CD4-positive, alpha-beta T cell treated with Interleukin-2 at 100 ng/mL for 4 hours (primary cell): ENCODE measurements at places on chromosomes 2 and 18.

- no peak for DNase-seq
Measured at GRCh38 chr2:96204836-96205624, 3.6 kb downstream of the STARD7 start.

GRCh38 chr2:25598332-25598731 is 75.0 kb downstream of the DTNB start:
- DNase-seq: no peak

DNA sequence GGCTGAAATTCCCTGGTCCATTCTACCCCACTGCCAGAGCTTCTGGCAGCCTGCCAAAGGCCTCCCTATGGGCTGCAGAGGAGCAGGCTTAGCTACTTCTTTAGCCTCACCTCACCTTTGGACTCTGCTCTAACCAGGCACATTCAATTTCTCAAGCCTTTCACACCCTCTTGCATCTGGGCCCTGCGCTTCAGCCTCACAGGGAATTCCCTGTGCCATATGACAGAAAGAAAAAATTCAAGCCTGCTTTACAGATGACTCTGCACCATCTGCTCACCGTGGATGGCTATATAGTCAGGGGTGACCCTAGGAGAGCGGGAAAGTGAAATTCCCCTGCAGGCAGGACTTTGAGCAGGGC is 62.5 kb downstream of the REEP1 start:
- no peak for DNase-seq

DNA sequence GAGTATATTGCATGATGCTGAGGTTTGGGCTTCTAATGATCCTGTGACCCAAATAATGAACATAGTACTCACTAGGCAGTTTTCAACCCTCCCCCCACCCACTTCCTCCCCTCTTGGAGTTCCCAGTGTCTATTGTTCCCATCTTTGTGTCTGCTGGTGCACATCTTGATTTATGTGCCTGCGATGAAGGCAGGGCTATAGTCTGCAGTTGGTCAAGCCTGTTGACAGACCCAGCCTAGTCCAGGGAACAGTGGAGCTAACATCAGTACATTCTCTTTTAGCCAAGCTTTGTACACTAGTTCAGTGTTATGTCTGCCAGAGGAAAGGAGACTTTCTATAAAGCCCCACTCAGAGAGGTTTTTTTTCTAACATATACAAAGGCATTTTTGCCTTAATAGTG is 287.6 kb downstream of the CPS1 start:
- no peak for DNase-seq

- peak; percentile 88 for DNase-seq
Measured at GRCh38 chr2:239264838-239265651, 135.8 kb downstream of the HDAC4 start.

- DNase-seq: no peak
Measured at GRCh38 chr2:207119048-207119447, 46.7 kb downstream of the KLF7 start.

DNA sequence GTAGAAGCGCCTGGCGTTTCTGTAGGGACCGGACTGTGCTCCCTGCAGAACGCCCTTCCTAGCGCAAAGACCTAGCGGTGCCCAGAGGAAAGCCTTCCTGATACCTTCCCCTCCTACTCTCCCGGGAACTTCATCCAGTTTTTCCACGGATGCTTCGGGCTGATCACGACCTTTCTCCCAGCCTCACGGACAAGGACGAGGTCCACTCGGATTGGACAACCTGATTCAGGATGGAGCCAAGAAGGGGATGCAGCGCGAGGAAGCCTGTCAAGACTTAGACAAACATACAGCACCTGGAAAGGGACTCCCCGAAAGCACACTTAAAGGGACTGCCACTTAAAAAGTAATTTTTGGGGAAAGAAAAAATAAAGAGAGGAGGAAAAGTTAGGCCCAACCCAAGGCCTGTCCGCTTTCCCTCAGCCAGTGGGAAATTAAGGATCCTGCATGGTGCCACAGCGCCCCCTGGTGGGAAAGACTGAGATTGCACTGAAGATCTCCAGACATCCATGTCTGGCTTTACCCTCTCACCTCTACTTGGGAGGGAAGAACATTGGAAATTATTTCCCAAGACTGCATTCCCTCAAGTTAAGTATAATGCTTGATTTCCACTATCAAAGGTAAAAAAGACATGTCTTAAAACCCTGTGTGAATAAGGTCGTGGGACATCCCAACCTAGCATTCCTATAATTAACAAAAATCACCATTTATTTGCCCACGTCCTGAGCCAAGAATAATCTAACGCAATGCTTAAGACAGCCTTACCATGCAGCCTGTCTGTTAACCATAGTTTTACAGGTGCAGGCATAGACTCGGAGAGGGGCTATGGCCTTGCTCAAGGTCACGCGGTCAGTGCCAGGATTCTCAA is 13.4 kb upstream of the COPS8 start:
- DNase-seq: peak; percentile 68

DNA sequence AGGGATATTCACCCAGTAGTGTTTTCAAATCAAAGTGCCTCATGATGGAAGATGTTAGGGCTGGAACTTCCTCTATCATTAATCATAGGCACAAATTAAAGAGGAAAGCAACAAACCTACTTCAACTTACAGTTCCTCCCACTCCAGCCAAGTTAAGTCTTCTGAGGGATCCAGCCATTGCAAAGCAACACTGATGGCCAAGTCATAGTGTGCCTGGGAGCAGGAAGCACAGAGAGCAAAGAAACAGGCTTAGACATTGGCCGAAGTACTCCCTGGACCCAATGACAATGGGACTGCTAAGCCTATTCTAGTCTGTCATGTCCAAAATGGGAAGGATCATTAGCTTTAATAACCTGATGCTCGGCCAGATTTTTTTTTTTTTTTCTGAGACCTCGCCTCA is 7.0 kb downstream of the C2orf80 start:
- DNase-seq: no peak

- no peak for DNase-seq
Measured at GRCh38 chr18:48605408-48605845, 66.6 kb downstream of the CTIF start.

DNA sequence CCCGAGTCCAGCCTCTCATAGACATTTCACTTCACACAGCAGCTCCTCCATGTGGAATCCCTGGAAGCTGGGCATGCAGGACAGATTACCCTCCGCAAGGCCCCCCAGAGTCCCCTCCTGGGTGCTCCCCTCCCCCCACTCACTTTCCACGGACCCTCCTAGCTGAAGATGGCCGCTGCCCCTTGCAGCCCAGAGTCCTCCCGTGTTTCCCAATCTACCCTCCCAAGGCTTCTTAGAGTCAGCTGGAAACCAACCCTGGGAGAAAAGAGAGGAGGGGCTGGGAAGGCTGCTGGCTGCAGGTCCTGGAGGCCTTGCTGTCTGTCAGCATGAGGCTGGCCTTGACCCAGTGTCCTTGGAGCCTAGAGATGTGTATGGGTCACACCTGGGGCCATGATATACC is 49.0 kb upstream of the HAAO start:
- no peak for DNase-seq

DNA sequence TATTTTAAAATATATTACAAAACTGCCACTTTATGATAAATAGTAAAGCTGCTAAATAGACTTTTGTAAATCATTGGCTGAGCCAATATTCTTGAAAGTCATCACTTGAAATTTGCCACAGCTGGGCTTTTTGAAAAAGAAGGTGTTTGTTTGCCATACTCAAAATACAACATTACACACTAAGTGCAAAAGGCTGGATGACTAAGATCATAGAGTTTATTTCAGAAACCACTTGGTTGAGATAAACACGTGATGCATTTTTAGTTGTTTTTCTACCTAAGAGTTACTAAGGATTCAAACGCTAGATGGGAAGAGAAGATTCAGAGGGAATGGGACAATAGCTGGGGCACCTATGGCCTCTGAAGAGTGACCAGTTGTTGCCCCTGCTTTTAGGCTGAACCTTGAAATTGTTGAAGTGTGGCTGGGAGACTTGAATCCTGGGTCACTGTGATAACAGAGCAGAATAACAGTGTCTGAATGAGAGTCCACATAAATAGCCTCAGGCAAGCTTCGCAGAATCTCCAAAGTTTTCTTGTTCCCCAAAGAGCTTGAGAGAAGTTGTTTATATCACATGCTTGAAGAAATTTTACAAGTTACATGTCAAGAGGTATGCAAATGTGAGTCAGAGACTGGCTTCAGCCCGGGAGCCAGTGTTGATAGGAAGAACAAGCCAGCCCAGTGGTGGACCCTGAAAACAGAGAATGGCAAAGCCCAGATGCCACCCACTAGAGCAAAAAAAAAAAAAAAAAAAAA is 409.8 kb downstream of the GPD2 start:
- DNase-seq: no peak

DNA sequence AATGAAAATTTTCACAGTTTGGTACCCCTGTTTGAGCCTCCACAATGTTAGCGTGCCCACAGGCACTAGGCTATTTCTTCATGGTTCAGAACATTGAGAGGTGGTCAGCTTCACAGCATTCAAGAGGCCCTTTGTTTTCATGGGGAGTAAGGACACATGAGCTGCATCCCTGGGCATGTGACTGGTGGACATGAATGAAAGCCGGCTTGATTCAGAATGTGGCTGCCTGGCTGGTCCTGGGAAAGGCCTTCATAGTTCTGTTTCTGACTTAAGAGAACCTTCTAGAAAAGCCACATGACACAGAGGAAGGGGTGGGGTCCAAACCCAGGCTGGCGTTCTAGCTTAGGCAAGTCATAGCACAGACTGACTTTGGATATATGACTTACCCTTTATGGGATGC is 420.6 kb downstream of the CMPK2 start:
- no peak for DNase-seq

- peak; percentile 2 for DNase-seq
Measured at GRCh38 chr2:150487537-150488429, at the start of gene RND3. RND3 (minus strand) TSS chr2:150487667; CDS start chr2:150487417, 250 bp downstream.

- no peak for DNase-seq
Measured at GRCh38 chr2:681312-681711, 4.1 kb upstream of the TMEM18 start.

DNA sequence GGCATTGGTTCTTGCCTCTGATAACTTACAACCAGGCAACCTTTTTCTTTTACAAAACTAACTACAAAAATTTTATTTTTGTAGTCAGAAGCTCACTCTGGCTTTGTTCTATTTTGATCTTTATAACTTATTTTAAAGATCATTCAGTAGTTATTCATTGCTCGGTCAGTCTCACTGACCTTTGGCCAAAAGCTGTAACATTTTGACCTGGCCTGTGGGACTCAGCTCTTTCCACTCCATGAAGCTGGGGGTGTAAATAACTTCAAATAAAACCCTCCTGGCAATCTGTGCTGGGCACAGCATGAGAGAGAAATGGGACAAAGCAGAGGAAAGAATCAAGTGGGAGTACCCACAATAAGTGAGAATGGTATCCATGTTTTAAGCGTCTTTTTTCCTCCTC is 380.7 kb downstream of the SETBP1 start:
- DNase-seq: no peak

GRCh38 chr18:54267701-54268100 is 1.6 kb upstream of the POLI start:
- no peak for DNase-seq

- no peak for DNase-seq
Measured at GRCh38 chr18:28175150-28175929, 1.6 kb downstream of the CDH2 start.

- DNase-seq: no peak
Measured at GRCh38 chr2:142188562-142188961, 57.7 kb upstream of the LRP1B start.

DNA sequence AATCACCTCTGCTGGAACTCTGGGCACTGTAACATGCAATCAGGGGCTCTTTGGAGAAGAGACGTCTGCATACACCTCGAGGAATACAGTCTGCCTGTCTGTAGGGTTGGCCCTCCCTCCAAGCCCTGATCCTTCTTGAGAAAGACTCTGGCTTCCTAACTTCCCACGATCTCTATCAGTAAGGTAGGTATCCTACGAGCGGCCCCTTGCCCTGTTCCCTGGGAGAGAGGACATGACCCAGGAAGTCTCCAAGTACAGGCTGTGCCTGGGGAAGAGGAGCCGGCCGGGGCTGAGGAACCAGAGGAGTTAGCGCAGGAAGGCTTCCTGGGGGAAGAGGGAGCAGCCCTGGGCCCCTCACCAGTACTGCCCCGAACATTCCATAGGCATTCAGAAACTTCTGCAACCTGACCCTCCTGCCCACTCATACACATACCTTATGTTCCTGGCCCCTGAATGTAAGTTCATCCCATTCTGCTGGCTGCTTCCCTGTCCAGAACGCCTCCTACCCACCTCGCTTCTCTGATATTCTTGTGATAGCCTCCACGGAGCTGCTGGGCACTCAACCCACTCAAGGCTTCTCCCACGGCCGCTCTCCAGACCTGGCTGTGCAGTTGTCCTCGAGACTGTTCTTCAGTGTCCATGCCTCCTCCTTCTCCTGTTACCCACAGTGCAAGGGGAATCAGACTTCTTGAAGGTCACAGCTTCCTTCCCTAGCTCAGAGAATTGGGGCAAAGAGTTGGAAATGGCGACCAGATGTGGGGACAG is 116.1 kb downstream of the CYP26B1 start:
- DNase-seq: no peak

DNA sequence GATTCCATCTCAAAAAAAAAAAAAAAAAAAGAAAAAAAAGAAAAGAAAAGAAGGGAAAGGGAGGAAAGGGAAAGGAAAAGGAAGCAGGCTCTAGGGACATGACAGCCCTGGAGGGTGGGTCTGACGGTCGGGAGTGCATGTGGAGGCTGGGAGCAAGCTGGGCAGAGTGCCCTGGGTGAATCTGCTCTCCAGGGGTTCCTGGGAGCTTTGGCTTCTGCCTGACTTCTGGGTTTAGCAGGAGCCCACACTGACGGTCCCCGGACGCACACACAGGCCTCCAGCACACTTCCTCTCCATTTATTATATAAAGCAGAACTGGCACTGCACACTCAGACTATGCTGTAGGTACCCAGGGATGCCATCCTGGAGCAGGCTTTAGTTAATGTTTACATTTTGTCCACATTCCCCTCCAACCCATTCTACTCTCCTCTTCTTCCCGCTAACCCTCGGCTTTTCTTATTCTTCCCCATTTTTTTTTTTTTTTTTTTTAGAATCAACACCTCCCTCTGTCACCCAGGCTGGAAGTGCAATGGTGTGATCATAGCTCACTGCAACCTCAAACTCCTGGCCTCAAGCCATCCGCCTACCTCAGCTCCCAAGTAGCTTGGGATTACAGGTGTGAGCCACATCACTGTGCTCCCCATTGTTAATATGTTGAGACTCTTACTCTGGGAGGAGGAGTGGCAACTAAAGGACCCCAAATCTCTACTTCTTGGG is 151.1 kb upstream of the SLC1A4 start:
- DNase-seq: no peak

GRCh38 chr2:136116813-136117390 is 1.0 kb downstream of the CXCR4 start:
- peak; percentile 80 for DNase-seq

DNA sequence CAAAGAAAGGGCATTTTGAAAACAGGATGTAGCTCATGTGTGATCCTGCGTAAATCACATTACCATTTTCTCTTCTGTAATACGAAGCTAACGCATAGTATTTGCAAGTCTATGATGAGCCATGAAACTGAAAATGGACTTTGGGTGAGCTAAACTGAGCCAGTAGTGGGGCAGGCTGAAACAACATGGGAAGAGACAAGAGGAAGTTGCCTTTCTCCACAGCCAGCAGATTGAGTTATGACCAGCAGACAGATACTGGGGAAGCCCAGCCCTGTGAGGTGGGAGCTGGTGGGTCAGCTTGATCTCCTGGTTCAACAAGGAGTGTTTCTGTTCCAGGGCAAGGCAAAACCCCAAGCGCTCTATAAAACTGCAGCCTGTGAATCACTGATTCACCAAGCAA is 11.8 kb downstream of the CYRIA start:
- no peak for DNase-seq

- DNase-seq: no peak
Measured at GRCh38 chr2:5353565-5353964, 338.6 kb upstream of the SOX11 start.
